ENCODE measurements at places on chromosomes 4 and X. TPM values are rescaled to one million over a fixed set of nuclear protein-coding genes. Genes with fewer than 3 reads are reported as not detected.
A peak's percentile ranks its signal among the peaks of the same experiment; 100 is the strongest.

Gene SSX3
- not detected for total RNA-seq

DNA sequence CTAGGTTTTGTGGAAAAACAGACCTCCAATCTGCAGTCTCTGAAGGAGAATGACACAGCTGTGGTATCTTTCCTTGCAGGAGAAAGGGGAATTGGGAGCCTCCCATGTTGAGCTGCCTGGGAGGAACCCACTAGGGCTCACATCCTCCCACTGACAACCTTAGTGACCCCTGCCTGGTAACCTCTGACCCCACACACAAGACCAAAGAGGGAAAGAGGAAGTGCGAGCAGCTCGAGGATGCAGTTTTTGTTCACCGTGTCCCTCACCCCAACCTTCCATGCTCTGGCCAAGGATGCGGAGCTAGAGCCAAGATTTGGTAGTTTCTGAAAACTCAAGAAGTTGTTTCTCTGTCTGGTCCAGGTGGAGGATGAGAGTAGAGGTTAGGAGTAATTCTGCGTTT, 5.4 kb upstream of the ZXDA start:
- no peak overlapping the region for H3K4me3 ChIP-seq
- peaks cover 5% of the 10 kb centered on the region for H3K27me3 ChIP-seq
- no peaks in the 10 kb centered on the region for H3K36me3 ChIP-seq
- no peak overlapping the region for H3K27ac ChIP-seq

DNA sequence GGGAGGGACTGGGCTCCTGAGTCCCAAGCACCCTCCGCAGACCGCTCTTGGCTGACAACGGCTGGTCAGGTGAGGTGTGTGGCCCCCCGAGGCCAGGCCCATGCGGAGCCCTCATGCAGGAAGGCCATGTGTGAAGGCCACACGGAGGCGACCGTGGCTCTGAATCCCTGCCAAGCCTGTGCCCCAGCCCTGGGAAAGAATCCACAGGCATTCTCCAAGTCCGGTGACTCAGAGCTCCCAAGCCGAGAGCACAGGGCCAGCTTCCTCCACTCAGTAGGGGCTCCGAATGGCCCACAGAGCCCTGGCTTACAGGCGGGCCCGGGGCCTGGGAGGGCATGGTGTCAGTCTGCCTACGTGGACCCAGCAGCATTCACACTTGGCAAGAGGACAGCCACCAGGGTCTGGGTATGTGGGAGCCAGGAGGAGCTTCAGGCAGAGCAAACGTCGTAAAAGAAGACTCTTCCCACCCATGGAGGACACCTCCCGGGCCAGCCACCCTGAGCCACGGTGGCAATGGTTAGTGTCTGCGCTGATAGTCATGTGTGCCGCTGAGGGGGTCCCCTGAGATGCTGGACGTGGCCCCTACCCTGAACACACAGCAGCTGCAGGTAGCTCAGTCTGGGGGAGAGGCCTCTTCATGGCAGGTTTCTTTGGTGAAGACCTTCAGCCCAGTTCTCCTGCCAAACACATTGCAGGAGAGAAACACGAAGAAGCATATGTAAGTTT, 105.7 kb downstream of the PSAPL1 start:
- DNase-seq = peak; percentile 58
- no peak overlapping the region for H3K4me3 ChIP-seq
- peaks cover 50% of the 10 kb centered on the region for H3K4me1 ChIP-seq
- no peak overlapping the region for H3K27ac ChIP-seq

DNA sequence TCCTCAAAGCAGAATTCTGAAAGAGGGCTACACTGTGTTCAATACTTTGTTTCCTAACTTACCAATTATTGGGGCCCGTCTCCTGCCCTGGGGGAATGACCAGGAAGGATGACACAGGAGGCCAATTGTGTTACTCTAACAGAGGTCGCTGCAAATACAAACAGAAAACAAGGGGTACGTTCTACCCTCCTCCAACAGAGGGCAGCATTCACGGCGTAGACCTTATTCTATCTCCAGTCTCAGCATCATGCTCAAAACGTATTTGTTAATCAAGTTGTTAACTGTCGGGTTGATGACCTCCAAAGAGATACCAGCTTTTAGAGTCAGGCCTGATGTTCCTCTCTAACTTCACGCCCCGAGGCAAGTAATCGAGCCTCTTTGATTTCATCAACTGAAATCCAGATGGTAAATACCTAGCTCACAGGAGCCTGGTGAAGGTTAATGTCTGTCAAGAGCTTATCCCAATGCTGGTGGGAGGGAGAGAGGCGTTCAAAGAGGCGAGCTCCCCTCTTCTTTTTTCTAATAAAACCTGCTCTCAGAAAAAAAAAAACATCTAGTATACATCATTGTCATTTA, 181.0 kb upstream of the KCNIP4 start:
- H3K4me1 ChIP-seq = no peaks in the 10 kb centered on the region
- no peak overlapping the region for H3K4me3 ChIP-seq
- no peaks in the 10 kb centered on the region for H3K36me3 ChIP-seq

DNA sequence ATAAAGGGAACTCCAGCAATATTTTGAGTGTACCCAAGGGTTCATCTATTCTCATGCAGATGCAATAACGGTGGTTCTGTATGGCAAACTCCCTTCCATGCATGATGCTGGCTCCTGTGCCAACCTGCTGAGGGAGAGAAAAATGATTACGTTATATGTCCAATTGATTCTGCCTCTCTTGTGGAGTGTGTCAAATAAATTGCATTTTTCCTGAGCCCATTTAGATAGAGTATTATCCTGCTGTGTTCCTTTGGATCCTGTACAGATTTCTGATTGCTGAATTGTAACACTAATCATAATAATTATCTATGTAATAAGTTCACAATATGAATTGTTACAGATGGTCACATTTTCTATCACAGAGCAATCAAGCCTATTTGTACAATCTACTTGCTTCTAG, 821.7 kb downstream of the C4orf33 start:
- H3K27me3 ChIP-seq = no peaks in the 10 kb centered on the region

GRCh38 chr4:1992468-1993168, 16.2 kb downstream of the NELFA start:
- H3K27me3 ChIP-seq = no peaks in the 10 kb centered on the region
- H3K36me3 ChIP-seq = peaks cover 33% of the 10 kb centered on the region
- no peaks in the 10 kb centered on the region for H3K4me1 ChIP-seq
- peak overlapping the region; percentile 77 for H3K27ac ChIP-seq

All from muscle of leg (tissue), 16 donors.